GM23248 (cell line): ENCODE measurements at places on chromosomes 2 and 18. TPM values are rescaled to one million over a fixed set of nuclear protein-coding genes. Genes with fewer than 3 reads are reported as not detected.
A peak's percentile ranks its signal among the peaks of the same experiment; 100 is the strongest.

DNA sequence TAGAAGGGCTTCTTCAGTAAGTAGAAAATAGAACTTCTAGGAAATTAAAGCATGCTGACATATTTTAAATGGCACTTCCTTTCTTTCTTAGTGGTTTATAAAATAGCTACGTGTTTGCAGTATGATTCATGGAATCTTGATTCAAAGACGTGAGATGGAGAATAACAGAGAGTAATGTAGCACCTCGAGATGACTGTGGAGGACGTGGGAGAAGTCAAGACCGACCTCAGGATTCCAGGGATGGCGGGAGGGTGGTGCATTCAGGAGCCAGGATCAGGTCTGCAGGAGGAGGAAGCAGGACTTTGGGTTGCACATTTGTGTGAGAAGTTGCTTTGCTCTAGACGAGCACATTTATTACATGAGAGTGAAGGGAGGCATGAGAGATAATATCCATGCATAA is 56.0 kb downstream of the DCDC2C start:
- DNase-seq, result peak; percentile 19
- H3K4me3 ChIP-seq, result no peak overlapping the region
- H3K27me3 ChIP-seq, result peaks cover 13% of the 10 kb centered on the region; the same call in 1 of the 2 replicates
- no peak overlapping the region for H3K27ac ChIP-seq
- no peaks in the 10 kb centered on the region for H3K4me1 ChIP-seq

- H3K4me3 ChIP-seq, result no peak overlapping the region
- peak; percentile 40 for DNase-seq
- H3K27me3 ChIP-seq, result no peaks in the 10 kb centered on the region
- H3K4me1 ChIP-seq, result peaks cover 15% of the 10 kb centered on the region
- H3K36me3 ChIP-seq, result no peaks in the 10 kb centered on the region
Measured at GRCh38 chr2:65420712-65421431, 11.5 kb downstream of the SPRED2 start.

DNA sequence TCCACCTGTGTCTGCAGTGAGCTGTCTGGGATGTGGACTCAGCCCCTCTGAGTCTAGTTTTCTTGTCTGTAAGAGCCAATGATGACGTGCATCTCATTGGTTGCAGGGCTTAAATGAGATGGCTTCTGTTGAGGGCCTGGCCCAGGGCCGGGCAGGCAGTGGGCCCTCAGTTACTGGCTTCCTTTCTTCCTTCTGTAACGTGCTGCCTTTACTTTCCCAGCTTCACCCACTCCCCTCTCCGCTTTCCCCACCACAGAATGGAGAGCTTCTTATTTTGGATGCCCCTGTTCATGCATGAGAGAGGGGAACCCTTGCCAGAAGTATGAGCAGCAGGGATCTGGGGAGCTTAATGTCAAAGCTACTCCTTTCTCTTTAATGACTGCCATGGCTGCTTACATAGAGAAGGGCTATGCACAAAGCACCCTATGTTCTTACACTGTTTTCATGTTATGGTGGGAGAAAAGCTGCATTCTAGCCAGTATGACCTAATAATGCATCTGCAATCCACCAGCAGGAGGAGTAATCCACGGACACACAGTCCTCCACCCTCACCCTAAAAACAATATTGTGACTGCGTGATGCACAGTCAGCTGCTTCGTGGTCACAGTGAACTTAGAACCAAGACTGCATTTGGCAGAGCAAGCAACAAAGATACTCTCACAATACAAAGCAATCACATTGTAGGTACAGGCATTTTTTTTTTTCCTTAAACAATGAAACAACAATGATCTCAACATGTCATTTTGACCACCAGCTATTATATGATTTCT is 37.2 kb downstream of the CREG2 start:
- H3K4me1 ChIP-seq, result no peaks in the 10 kb centered on the region
- H3K4me3 ChIP-seq, result no peak overlapping the region

GRCh38 chr2:219642069-219642454 is 14.6 kb downstream of the SLC4A3 start:
- peaks cover 17% of the 10 kb centered on the region for H3K4me1 ChIP-seq
- no peaks in the 10 kb centered on the region for H3K27me3 ChIP-seq
- no peak overlapping the region for H3K27ac ChIP-seq
- peak; percentile 9 for DNase-seq
- H3K36me3 ChIP-seq, result no peaks in the 10 kb centered on the region

- H3K27me3 ChIP-seq, result no peaks in the 10 kb centered on the region
- H3K4me1 ChIP-seq, result no peaks in the 10 kb centered on the region
- H3K27ac ChIP-seq, result no peak overlapping the region
- no peaks in the 10 kb centered on the region for H3K36me3 ChIP-seq
Measured at GRCh38 chr2:240725266-240725665, 33.6 kb downstream of the AQP12A start.

- H3K36me3 ChIP-seq, result no peaks in the 10 kb centered on the region
- no peaks in the 10 kb centered on the region; the same call in 1 of the 2 replicates for H3K4me1 ChIP-seq
- no peaks in the 10 kb centered on the region for H3K27me3 ChIP-seq
- no peak overlapping the region for H3K4me3 ChIP-seq
Measured at GRCh38 chr2:202432776-202433175, 56.6 kb downstream of the BMPR2 start.

GRCh38 chr2:69847068-69847828 is 17.8 kb downstream of the GMCL1 start:
- peaks cover 27% of the 10 kb centered on the region for H3K36me3 ChIP-seq
- H3K4me1 ChIP-seq, result no peaks in the 10 kb centered on the region
- no peak overlapping the region for H3K4me3 ChIP-seq
- DNase-seq, result no peak

- no peak for DNase-seq
- H3K27me3 ChIP-seq, result no peaks in the 10 kb centered on the region
- no peaks in the 10 kb centered on the region for H3K36me3 ChIP-seq
- H3K4me1 ChIP-seq, result no peaks in the 10 kb centered on the region
- no peak overlapping the region for H3K4me3 ChIP-seq
- H3K27ac ChIP-seq, result no peak overlapping the region
Measured at GRCh38 chr18:44409071-44409470, 271.6 kb upstream of the SETBP1 start.

- no peak overlapping the region for H3K27ac ChIP-seq
- DNase-seq, result no peak
- no peaks in the 10 kb centered on the region for H3K36me3 ChIP-seq
- H3K4me3 ChIP-seq, result no peak overlapping the region
- no peaks in the 10 kb centered on the region for H3K27me3 ChIP-seq
- H3K4me1 ChIP-seq, result no peaks in the 10 kb centered on the region
Measured at GRCh38 chr18:70920840-70921374, 632.1 kb downstream of the SOCS6 start.

DNA sequence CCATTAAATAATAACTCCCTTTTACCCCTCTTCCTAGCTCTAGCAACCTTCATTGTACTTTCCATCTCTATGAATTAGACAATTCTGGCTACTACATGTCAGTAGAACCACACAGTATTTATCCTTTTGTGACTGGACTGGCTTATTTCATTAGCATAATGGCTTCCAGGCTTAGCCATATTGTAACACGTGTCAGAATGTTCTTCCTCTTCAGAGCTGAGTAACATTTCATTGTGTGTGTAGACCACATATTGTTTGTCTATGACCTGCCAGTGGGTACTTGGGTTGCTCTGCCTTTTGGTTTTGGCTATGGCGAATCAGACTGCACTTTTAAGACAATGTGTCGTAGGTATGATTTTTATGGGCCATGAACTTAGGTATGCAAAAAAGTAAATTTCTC is 20.9 kb downstream of the TSN start:
- H3K4me3 ChIP-seq, result no peak overlapping the region
- 0 out of 2 replicates have a peak, but pooled peaks cover 7% of the 10 kb centered on the region for H3K27me3 ChIP-seq
- no peak for DNase-seq
- no peaks in the 10 kb centered on the region for H3K36me3 ChIP-seq
- H3K27ac ChIP-seq, result no peak overlapping the region
- H3K4me1 ChIP-seq, result no peaks in the 10 kb centered on the region

GRCh38 chr2:108607706-108608301 is 73.5 kb downstream of the LIMS1 start:
- no peaks in the 10 kb centered on the region for H3K36me3 ChIP-seq
- H3K4me3 ChIP-seq, result no peak overlapping the region
- DNase-seq, result peak; percentile 62
- H3K27me3 ChIP-seq, result no peaks in the 10 kb centered on the region
- peaks cover 9% of the 10 kb centered on the region for H3K4me1 ChIP-seq

GRCh38 chr18:13362607-13363006 is 144.0 kb downstream of the LDLRAD4 start:
- H3K4me1 ChIP-seq, result no peaks in the 10 kb centered on the region
- H3K27me3 ChIP-seq, result no peaks in the 10 kb centered on the region; the same call in 1 of the 2 replicates
- no peak overlapping the region for H3K4me3 ChIP-seq
- DNase-seq, result no peak
- no peaks in the 10 kb centered on the region for H3K36me3 ChIP-seq

RNF125 gene
- 0.32 and 1.4 TPM in 2 replicates for total RNA-seq

DNER gene
- 0.65 TPM in 1 of 2 replicates, not detected in the other for total RNA-seq

TGFA gene
- 14.8 and 17.3 TPM in 2 replicates for total RNA-seq

ALPP gene
- not detected in 2 replicates for total RNA-seq
